ENCODE measurements at places on chromosomes 1 and 21.

DNA sequence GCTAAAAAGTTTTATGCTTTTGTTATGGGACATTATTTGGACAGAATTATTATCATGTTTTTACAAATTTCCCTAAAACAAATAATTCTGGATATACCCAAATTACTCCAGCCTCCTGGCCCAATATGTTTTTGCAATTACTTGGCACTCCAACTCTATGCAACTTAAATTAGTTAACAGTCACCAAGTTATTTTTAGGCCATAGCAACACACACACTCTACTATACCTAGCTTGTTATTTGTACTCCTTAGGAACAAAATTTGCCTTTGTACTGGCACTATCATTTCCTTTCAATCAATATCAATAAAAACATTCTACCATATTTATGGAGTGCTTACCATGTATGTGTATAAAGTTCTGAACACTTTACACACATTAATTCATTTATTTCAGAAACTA is 7.7 kb downstream of the DUSP10 start:
- no peak for DNase-seq

- no peak for DNase-seq
Observed at GRCh38 chr21:37146320-37147235, 73.5 kb downstream of the TTC3 start.

DNA sequence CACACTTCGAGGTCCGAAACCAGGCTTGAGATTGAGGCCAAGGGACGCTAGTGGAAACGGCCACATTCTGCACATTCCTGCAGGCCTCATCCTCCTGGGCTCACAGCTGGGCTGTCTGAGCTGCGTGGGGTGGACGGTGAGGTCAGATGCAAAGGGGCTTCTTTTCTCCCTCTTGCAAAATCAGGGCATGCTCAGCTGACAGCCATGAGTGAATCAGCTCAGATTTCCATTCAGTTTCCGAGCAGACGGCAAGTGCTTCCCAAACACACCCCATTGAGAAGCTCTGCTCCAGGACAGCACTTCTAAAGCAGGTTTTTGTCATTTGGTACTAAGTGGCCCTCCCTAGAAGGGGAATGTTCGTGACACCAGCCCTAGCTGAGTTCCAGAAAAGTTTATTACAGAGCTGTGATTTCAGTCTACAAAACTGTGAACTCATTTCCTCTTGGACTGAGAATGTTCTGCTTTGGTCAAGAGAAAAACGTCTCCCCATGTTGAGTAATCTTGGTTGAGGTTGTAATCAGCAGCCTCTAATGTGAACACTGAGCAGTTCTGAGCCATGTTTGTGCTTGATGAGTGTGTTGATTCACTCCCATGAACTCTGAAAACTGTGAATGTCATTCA is 10.0 kb downstream of the PDPN start:
- no peak for DNase-seq

- DNase-seq: no peak
Observed at GRCh38 chr21:17900281-17900989, 81.3 kb upstream of the C21orf91 start.

DNA sequence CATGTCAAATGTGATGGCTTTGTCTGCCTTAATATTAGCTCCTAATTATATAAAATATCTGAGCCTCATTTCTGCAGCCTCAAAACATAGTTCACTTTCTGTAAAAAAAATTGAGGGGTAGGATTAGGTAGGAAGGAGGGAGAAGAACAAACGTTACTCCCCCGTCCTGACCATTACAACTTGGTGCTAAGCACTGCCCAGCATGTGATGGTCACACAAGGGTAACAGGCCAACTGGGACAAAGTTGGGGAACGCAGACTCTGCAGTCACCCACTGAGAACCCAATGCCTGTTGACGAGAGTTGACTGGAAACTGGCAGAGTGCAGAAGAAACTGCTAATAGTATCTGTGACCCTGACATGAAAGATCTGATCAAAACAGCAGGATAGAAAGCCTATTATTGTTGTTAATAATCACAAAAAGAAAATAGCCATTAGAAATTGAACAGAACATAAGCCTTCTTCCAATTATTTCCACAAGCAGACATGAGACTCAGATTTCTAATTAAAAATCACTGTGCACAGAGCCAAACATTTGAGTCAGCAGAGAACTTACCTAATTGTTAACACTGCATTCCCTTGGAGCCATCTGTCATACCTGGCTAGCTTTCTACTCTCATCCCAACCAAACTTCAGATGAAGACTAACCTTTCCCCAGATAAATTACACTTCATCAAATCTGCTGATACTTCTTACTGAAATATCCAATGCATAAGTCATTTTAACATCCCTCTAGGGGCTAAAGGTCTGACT is 5.5 kb downstream of the SORT1 start:
- DNase-seq: no peak

DNA sequence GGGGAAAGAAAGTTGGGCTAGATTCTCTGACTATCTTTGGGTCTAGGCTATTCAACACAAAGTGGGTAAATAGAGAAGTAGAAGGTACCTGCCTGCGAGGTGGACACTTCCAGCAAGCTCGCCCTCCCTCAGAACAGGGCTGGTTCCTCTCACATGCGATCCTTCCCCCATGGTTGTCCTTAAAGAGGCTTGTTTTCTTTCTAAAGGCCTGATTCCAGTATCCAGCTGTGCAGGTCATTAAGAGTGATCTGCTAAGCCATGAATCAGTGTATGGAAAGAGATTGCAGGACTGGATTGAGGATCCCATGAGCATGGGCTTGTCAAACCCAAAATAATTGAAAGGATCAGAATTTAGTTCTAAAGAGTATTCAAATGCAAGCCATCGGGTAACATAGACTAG is 189.0 kb downstream of the URB2 start:
- no peak for DNase-seq

DNA sequence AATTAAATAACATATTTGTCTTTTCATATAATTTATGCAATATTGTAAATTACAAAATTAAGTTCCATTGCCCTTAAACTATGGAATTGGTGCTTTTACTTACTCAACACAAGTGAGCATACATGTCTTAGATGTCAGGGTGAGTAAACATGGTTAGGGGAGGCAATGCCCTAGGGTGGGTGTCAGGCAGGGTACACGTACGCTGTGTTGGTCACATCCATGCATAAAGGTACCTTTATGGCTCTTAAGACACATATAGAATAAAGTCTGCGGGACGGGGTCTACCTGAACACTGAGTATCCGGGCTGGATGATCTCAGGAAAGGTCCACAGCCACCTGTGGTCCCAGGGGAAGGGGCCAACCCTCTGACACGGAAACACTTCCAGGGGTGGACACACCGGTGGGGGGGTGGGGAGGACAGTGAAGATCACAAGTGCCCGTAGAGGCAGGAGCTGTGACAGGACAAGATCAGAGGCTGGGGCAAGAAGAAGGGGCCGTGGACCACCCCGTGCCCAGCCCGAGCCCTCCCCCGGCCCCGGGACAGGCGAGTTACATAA is 720 bp downstream of the LIN9 start:
- DNase-seq: no peak

DNA sequence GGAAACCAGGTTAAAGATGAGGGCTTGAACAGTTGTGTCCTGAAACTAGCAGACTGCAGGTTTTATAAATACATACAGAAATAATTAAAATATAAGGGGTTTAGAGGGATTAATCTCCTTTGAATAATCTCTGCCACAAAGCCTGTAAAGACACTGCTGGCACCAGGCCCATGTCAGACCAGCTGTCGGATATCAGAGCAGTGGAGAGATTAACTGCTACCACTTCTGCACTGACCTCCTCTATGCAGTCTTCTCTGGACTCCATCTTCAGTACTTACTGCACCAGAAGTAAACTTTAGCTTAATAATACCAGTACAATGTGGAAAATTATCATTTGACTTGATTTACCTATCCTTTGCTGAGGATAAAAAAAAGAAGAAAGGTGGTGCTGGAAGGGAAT is 128.6 kb downstream of the LHX4 start:
- DNase-seq: no peak

DNA sequence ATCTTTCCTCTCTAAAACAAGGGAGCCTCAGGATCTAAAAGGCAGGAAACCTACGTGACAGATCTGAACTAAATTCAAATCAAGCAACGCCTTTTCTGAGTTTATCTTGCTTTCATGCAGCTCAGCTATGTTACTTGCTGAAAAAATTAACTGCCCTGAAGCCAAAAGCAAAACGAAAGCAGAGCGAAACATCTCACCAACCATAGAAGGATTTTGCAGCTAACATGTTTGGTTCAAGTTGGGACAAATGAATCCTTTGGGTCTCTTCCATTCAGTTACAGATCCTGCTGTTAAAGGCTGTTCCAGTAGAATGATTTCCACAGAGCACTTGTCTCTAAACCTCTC is 482 bp downstream of the SLC2A5 start:
- no peak for DNase-seq

GRCh38 chr1:36872126-36872754 is 162.1 kb downstream of the GRIK3 start:
- DNase-seq: no peak

DNA sequence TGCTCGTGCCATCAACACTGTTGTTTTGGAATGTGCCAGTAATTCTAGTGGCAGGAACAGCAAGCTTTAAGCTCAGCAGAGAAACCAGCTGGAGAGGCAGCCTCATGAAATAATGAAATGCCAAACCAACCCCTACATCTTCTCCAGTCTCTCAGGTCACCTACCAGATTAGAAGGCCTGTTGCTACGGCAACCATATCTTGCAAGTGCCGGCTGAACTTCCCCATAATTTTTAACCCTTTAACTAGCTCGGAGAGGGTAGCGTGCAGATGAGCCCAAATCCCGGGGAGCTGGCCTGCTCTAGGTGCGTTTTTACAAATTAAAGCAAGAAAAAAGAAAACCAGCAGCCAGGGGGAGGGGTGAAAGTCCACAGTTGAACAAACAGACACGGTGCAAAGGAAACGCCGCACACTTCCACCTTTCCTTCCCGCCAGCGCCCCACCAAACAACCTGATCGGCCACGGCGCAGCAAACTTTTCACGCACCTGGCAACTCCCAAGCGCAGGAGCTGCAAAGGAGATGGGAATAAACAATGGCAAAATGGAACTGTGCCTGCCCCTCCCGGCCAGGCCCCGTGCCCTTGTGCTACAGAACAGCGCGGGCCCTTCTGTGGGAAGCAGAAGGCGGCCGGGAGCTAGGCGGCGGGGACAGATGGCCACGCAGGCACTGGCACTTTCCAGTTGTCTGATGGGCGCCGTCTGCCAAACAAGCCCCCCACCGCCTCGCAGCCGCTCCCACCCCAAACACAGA is 50.1 kb downstream of the SSBP3 start:
- no peak for DNase-seq

GRCh38 chr1:30511563-30511962 is 211.8 kb downstream of the MATN1 start:
- DNase-seq: no peak

- no peak for DNase-seq
Observed at GRCh38 chr1:243916160-243916559, 66.1 kb upstream of the AKT3 start.

- DNase-seq: no peak
Observed at GRCh38 chr1:66607458-66607857, 73.5 kb downstream of the SGIP1 start.

DNA sequence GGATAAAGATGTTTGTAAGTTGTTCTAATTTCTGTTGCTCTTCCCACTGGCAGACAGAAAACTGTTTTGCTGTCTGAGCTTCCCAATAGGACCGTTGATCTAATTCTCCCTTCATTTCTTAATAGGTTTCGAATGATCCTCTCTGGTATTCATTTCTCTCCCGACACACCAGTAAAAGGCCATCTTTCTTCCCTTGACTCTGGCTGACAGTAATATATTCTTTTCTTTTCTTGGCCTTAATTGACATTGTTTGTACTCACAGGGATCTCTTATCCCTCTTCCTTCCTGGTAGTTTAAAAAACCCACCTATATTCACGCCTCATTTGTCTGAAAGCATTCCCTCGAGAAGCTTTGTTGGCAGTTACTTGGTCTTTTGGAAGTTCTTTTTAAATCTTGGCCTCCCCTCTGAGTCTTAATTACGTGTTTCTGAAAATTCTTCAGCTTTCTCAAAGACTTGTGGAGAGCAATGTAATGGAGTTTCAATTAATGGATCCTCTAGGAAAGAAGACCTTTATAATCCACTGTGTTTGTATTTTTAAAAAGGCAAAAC is 40.3 kb downstream of the MAP10 start:
- no peak for DNase-seq

- DNase-seq: no peak
Observed at GRCh38 chr1:64549464-64550239, 79.7 kb downstream of the CACHD1 start.

DNA sequence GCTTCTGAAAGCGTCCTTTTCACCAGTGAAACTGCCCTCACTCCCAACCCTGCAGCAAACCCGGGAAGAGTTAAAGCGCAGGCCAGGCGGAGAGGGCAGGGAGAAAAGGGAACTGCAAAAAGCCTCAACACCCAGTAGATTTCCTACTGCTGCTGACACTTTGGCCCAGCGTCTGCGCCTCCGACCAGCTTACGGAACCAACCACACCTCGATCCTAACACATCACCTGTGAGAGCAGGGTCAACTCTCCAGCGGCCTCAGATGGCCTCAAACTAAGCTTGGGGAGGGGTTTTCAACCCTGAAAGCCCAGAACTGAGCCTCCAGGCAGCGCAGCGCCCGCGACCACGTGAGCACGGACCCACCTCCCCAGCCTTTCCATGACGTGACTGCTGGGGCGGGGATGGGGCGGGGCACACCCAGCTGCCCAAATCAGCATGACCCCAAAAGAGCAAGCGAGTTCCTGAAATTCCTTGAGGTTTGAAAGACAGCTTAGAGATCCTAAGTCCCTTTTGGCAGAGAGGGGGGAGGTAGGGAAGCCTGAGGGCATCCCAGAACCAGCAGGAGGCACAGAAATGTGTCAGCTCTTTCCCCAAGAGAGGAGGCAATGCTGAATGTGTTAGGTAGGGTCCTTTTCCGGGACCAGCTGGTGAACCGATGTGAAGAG is 59.1 kb downstream of the ITPKB start:
- DNase-seq: peak; percentile 77

DNA sequence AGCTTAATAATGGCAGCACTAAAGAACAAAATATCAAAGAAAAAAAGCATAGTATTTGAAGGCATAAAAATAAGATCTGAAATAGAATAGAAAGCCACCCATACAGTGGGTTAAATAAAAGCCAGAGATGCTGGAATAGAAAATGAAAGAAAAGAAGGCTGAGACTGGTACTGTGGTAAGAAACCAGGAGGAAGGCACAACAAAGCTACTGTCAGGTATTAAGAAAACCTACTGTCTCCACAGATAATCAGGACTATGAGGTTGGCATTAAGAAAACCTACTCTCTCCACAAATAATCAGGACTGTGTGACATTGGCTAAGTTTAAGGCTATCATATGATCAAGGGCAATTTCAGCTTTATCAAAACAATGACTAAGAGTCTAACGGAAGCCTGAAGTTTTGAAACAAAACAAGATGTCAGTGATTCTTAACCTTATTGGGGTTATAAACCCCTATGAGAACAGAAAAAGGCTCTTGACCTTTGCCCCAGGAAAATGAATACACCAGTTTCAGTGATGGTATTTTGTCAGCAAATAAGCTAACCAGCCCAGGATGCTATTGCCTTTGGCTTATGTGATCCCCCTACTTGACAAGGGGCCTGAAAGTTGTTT is 24.4 kb downstream of the MCOLN2 start:
- DNase-seq: no peak
